ENCODE measurements at places on chromosomes 7 and 10.

DNA sequence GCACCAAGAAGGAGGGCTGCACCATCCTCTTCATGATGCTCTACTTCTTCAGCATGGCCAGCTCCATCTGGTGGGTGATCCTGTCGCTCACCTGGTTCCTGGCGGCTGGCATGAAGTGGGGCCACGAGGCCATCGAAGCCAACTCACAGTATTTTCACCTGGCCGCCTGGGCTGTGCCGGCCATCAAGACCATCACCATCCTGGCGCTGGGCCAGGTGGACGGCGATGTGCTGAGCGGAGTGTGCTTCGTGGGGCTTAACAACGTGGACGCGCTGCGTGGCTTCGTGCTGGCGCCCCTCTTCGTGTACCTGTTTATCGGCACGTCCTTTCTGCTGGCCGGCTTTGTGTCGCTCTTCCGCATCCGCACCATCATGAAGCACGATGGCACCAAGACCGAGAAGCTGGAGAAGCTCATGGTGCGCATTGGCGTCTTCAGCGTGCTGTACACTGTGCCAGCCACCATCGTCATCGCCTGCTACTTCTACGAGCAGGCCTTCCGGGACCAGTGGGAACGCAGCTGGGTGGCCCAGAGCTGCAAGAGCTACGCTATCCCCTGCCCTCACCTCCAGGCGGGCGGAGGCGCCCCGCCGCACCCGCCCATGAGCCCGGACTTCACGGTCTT, 1.9 kb downstream of the FZD1 start:
- no peak for DNase-seq

- DNase-seq = no peak
Observed at GRCh38 chr7:2527505-2528467, 8.2 kb downstream of the LFNG start.

GRCh38 chr10:17665747-17666146, 21.8 kb downstream of the STAM start:
- DNase-seq = no peak

GRCh38 chr10:89283936-89284475, 17.8 kb upstream of the IFIT2 start:
- peak; percentile 31 for DNase-seq

DNA sequence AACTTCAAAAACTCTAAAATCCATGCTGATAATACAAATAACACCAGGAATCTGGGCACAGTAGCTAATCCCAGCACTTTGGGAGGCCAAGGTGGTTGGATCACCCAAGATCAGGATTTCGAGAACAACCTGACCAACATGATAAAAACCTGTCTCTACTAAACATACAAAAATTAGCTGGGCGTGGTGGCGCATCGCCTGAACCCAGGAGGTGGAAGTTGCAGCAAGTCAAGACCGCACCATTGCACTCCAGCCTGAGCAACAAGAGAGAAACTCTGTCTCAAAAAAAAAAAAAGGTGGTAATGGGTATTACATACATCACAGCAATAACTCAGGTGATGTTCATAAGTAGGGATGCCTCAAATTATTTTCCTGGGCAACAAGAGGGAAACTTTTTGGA, 315.0 kb upstream of the MEOX2 start:
- DNase-seq = no peak

- DNase-seq = no peak
Observed at GRCh38 chr10:131638049-131638879, 262.5 kb upstream of the PPP2R2D start.

DNA sequence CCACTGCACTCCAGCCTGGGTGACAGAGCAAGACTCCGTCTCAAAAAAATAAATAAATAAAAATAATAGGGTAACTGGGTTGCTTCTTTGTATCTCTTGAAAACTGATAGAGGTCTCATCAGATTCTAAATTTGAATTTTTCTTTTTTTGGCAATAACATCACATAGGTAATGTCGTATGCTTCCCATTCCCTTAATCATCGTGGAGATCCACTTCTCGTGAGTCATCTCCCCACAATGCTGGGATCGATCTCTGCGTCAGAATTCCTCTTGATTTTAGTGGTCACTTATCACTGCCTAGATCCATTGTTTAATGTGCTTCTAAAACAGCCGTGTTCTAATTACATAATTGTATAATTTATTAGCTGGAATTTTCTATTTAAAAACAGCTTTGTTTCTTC, 70.5 kb upstream of the DNAJB6 start:
- DNase-seq = no peak

GRCh38 chr7:148187471-148187870, 403.1 kb upstream of the C7orf33 start:
- no peak for DNase-seq

DNA sequence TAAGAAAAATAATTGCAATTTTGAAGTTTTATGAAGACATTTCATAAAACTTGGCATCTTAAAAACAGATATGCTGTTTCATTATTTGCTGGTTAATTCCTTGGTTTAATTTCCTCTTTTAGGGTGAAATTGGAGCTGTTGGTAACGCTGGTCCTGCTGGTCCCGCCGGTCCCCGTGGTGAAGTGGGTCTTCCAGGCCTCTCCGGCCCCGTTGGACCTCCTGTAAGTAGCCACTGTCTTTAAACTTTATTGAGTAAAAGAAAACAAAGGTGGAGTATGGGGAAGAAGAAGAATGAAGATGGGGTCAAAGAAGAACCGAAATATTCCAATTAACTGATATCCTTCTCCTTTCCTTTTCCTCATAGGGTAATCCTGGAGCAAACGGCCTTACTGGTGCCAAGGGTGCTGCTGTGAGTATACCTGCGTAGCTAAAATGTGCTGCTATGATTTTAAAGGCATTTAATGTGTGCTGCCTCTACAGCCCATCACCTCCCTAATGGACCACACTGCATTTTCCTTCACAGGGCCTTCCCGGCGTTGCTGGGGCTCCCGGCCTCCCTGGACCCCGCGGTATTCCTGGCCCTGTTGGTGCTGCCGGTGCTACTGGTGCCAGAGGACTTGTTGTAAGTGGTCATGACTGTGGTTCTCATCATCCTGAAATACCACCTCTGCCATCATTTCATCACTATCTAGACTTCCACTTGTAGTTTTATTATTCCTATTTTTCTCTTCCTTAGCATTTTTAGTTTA, 14.7 kb downstream of the COL1A2 start:
- DNase-seq = no peak

- DNase-seq = no peak
Observed at GRCh38 chr7:17991866-17992648, 35.6 kb downstream of the PRPS1L1 start.

GRCh38 chr10:30587522-30588031, 42.0 kb downstream of the LYZL2 start:
- no peak for DNase-seq

DNA sequence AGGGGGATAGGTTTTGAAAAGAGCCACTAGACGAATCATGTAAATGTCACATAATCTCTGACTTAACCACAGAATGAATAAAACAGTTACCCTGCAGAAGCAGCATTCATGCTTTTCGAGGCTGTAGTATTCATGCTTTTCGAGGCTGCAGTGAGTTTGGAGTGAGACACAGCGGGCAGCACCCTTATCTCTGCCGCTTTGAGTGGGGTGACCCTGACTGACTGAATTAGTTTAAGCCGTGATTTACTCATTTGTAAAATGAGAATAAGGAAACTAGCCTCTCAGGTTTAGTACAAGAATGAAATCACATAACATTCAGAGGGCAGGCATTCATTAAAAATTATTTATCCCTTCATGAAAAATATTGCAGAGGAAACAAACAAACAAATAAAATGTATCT, 92.8 kb upstream of the KMT2C start:
- no peak for DNase-seq

DNA sequence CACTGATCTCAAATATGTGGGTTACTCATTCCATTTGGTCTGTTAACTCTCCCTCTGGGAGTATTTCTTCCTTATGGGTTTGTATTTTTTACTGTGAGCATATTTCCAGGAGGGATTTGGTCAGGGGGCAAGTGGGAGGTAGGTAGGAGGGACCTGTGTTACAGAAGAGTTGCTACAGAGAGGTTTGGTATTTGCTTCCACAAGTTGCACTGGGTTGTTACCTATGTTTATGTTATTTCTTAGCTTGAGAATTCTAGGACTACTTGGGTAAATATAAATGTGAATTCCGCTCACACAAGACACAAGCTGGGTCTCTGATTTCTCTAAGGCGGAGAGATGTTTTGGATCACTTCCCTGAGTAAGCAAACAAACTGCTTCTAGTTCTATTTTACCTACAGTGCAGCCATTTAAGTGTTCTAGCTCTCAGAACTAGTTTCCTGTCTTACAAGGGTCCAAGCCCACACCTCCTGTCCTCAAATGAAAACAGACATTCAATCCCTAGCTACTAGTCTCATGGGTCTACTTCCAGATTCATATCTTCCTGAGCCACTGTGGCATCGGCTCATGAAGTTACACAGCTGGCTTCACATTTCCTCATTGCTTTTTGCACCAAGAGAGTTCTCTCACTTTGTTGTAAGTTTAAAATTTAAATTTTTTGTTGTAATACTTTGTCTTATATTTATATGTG, 75.4 kb upstream of the PPP1R3C start:
- no peak for DNase-seq

DNA sequence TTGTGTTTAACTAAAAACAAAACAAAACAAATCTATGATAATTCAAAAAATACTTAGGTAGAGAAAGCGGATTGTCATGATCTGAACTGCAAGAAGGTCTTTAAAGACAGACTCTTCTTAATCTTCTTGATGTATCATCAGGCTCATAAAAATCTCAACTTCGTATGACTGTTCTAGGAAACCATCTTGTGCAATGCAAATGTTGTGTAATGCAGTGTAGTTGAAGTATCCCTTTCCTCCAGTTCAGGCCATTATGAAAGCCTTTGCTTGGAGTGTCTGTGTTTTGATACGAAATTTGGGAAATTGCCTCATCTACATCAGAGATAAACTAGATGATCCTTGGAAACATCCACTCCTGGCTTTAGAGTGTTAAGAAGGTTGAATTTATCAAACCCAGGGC, 30.9 kb downstream of the CDK1 start:
- no peak for DNase-seq

- DNase-seq = no peak
Observed at GRCh38 chr7:72028267-72028666, 383.9 kb downstream of the CALN1 start.

DNA sequence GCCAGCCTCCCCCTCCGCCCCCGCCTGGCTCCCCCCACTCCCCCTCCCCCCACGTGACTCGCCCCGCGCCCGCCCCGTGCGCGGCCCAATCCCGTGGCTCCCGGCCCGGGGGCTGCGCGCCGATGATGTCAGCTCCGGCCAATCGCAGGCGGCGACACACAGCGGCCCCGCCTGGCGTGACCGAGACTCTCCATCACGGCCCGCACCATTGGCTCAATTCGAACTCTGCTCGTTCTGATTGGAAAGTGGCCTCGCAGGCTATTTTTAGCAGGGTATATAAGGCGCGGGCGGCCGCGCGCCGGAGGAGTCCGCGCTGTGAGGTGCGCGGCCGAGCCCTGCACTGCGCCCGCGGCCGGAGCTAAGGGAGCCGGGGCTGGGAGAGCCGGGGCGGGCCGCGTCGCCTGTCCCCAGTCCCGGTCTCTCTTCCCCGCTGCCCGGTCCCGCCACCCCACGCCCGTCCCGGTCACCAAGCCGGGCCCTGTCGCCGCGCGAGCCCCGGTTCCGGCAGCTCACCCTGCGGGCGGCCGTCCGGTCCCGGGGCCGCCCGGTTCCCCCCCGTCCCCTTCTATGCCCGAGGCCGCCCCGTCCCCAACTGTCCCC, 342 bp upstream of the KLF6 start:
- DNase-seq = peak; percentile 91

DNA sequence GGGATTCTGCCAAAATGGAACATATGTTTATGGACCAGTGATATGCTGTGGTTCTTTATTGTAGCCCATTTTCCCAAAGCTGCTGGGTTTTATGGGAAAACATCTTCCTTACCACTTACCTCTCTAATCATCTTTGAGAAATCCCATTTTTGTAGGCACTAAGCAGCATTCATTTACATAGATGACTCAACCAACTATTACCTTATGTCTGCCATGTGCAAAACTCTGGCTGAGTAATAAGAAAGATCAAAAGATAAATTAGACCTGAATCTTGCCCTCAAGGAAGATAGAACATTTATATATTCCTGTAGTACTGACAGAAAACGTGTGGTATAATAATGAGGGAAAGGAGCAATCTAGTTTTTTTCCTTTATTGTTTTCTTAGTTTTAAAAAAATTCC, 24.3 kb downstream of the CBLL1 start:
- DNase-seq = no peak

- no peak for DNase-seq
Observed at GRCh38 chr10:67818323-67818722, 19.7 kb downstream of the DNAJC12 start.

- DNase-seq = no peak
Observed at GRCh38 chr7:24057243-24057642, 226.7 kb upstream of the NPY start.

DNA sequence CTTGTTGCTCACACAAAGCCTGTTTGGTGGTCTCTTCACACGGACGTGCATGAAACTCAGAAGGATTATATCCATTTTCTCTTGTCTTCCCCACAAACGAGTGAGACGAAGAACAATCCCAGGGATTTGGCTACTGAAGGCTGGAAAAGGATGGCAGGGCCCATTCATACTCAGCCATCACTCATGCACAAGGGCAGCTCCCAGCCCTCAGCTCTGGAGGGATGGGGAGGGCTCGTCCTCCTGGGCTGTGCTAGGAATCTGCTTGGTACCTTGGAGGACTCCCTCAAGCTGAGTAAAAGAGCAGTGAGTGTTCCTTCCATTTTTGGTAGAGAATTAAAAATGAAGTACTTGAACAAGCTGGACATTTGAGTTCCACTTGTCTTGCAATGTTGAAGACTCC, 33.2 kb upstream of the RAB18 start:
- no peak for DNase-seq

- DNase-seq = no peak
Observed at GRCh38 chr7:139271718-139272628, 40.9 kb downstream of the UBN2 start.

DNA sequence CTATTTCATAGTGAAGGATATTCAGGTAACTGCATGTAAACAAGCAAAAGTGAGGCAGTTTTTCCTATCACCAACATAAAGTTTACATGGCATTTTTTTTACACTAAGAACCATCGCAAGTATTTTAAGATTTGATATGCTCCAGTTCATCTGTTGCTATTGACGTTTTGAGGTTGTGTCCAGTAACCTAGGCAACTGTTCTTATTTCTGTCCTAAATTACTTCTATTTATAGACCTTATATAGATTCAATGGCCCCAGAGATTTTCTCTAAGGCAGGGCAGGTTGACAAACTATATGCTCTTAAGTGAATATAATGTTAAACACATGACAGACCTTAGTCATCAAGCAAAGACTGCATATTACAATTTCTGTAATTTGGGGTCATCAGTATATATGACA, 830.2 kb upstream of the LRRTM3 start:
- no peak for DNase-seq

Measured in NCI-H446 (cell line).